ENCODE measurements at places on chromosomes 1 and 21. TPM values are rescaled to one million over a fixed set of nuclear protein-coding genes. Genes with fewer than 3 reads are reported as not detected.
A peak's percentile ranks its signal among the peaks of the same experiment; 100 is the strongest.

The RGS4 gene
- 14.1 TPM for total RNA-seq

The ERG gene
- total RNA-seq, result 33.4 TPM

The ADAMTS5 gene
- total RNA-seq, result 52.2 TPM

The A3GALT2 gene
- not detected for total RNA-seq

The NENF gene
- 48.6 TPM for total RNA-seq

DNA sequence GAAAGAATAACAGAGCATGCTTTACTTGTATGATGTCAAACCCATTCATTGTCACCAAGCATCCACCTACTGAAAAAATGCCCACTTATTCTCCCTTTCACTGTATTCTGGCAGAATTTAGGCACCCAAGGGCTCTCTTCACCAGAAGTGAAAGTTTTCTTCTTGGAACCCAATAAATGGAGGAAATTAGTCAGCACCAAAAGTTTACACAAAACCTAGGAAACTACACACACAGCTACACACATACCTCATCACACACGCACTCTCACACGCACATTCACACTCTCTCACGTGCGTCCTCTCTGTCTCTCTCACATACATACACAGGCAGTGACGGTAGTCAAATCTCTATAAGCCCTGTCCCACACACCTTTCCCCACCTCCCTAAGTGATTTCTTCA is 37.6 kb downstream of the MCOLN2 start:
- peaks cover 17% of the 10 kb centered on the region for H3K27me3 ChIP-seq
- DNase-seq, result no peak
- peaks cover 22% of the 10 kb centered on the region for H3K4me1 ChIP-seq
- no peak overlapping the region for H3K27ac ChIP-seq
- peaks cover 2% of the 10 kb centered on the region for H3K36me3 ChIP-seq

GRCh38 chr1:53349369-53349835 is 21.5 kb upstream of the LRP8 start:
- H3K4me1 ChIP-seq, result no peaks in the 10 kb centered on the region
- peaks cover 2% of the 10 kb centered on the region for H3K27me3 ChIP-seq
- H3K36me3 ChIP-seq, result no peaks in the 10 kb centered on the region
- H3K4me3 ChIP-seq, result no peak overlapping the region
- no peak for DNase-seq
- H3K27ac ChIP-seq, result no peak overlapping the region

DNA sequence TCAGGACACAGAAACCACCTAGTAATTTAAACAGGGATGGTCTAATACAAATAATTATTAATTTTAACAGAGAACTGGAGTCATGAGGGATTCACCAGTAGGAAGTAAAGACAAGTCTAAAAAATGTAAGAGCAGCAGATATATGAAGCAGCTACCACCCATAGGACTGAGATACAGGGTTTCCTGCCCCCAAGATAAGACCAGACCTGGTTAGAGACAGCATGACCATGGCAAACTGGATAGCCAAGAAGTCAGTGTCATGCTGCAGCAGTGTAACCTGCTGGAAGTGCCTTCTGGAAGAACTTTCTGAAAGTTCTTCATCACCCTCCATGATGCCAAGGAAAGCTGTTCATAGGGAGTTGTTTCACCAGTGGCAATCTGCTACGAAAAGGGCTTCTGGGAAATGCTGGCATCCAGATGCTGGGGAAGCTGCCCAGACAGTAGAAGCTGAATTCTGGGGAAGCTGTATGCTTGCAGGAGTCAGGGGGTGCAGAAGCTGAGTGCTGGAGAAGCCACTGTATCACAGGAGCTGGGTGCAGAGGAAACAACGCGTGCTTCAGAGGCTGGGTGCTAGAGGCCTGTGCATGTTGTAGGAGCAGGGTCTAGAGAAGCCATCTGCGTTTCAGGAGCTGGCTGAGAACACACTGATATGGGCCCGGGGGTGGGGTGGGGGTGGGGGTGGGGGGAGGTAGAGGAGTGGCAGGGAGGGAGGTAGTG is 356.4 kb downstream of the DISC1 start:
- H3K36me3 ChIP-seq, result no peaks in the 10 kb centered on the region
- H3K4me1 ChIP-seq, result peaks cover 5% of the 10 kb centered on the region
- no peak for DNase-seq
- no peak overlapping the region for H3K4me3 ChIP-seq
- no peak overlapping the region for H3K27ac ChIP-seq

DNA sequence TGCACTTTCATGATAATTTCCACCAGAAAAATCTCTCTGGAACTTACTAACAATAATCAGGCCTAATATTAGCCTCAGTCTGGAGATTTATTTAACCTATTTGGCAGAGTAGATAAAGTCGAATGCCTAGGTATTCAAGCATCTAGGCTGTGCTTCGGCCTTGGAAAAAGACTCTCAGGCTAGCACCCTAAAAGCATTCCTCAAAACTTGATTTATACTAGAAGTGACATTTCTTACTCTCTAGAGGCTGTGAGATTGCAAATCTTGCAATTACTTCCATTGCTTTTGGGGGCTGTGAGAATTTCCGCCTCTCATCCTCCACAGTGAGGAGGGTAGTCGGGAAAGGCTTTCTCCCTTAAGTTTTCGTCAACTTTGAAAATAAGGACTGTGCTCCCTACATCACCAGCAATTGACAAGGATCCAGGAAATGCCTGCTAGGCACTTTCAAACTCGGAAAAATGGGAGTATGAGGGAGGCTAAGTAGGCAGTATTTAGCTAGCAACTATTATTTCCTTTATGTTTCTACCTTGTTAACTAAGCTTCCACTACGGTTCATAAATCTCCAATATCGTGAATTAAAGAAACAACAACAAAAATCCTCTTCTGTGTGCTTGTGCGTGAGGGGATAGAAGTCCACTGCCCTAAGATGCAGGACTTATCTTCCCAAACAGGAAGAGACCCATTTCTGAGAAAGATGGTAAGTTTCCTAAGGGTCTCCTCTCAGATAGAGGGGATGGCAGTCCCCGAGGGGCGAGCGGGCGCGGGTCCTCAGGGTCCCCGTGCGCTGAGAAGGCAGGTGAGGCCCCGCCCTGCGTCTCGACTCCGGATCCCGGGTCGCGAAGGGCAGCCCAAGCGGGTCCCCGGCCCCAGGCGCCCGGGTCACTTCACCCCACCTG is 1.1 kb upstream of the LMO4 start:
- H3K4me1 ChIP-seq, result peaks cover 24% of the 10 kb centered on the region
- no peaks in the 10 kb centered on the region for H3K27me3 ChIP-seq
- H3K36me3 ChIP-seq, result no peaks in the 10 kb centered on the region
- DNase-seq, result no peak
- peak overlapping the region; percentile 89 for H3K27ac ChIP-seq

GRCh38 chr1:194930132-194930531 is 1678.1 kb downstream of the KCNT2 start:
- no peak for DNase-seq
- no peaks in the 10 kb centered on the region for H3K36me3 ChIP-seq
- no peak overlapping the region for H3K4me3 ChIP-seq
- H3K27ac ChIP-seq, result no peak overlapping the region
- H3K4me1 ChIP-seq, result no peaks in the 10 kb centered on the region

DNA sequence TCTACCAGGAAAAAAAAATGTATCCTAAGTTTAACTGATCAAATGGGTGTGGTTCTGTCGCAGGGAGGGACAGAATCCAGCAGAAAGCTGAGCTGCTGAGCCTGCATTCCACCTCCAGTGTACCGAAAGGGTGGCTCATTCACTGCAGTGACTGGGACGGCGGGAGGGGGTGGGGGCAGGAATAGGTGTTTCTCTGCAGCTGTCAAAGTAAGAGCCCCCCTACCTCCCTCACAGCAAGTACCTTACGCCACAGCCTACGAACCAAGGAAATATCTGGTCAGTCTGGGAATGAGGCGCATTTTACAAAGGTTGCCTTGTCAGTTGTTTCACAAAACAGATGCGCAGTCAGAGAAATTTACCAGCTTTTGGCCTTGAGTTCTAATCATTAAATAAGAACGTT is 1.7 kb downstream of the S100B start:
- no peak for DNase-seq
- H3K4me3 ChIP-seq, result peak overlapping the region; percentile 10
- H3K4me1 ChIP-seq, result peaks cover 30% of the 10 kb centered on the region
- no peaks in the 10 kb centered on the region for H3K36me3 ChIP-seq
- H3K27me3 ChIP-seq, result no peaks in the 10 kb centered on the region

DNA sequence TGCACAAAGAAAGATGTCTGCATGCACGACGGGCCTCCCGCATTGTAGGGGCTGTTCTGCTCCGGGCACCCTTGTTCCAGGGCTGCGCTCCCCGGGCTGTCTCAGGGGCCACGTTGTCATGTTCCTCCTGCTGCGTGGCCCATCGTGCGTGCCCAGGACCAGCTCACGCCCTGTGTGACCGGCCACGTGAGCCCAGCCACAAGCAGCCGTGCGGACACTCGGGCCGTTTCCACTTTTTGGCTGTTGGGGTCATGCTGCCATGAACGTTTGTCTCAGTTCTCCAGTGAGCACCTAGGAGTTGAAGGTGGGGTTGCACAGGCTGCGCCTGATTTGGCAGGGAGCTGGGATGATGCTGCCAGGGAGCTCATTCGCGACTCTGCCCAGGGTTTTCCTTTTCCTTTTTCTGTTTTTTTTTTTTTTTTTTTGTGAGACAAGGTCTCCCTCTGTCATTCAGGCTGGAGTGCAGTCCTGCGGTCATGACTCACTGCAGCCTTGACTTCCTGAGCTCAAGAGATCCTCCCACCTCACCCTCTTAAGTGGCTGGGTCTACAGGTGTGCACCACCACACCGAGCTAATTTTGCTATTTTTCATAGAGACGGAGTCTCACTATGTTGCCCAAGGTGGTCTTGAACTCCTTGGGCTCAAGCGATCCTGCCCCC is 17.4 kb downstream of the PDXK start:
- H3K27me3 ChIP-seq, result no peaks in the 10 kb centered on the region
- DNase-seq, result no peak
- H3K27ac ChIP-seq, result no peak overlapping the region
- peaks cover 12% of the 10 kb centered on the region for H3K36me3 ChIP-seq
- peaks cover 47% of the 10 kb centered on the region for H3K4me1 ChIP-seq

DNA sequence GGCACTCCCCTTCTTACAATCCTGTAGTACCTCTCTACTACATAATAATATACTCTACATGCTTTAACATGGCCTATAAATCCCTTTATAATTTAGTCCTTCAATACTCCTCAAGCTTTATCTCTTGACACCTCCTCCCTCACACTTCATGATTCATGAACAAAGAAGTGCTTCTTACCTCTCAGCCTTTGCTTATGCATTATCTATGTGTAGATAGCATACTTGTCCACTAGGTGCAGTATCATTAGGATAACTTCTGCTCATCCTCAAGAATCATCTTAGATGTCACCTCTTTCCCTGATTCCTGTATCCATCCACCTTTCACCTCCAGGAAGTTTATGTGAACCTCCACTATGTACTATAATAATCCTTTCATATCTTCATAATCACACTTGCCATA is 74.4 kb downstream of the COL24A1 start:
- H3K27me3 ChIP-seq, result peaks cover 10% of the 10 kb centered on the region
- no peak overlapping the region for H3K27ac ChIP-seq

GRCh38 chr1:234707641-234708040 is 97.7 kb upstream of the IRF2BP2 start:
- H3K27me3 ChIP-seq, result peaks cover 3% of the 10 kb centered on the region
- peaks cover 2% of the 10 kb centered on the region for H3K36me3 ChIP-seq
- H3K4me1 ChIP-seq, result peaks cover 10% of the 10 kb centered on the region
- no peak overlapping the region for H3K4me3 ChIP-seq
- no peak overlapping the region for H3K27ac ChIP-seq

- peaks cover 38% of the 10 kb centered on the region for H3K4me1 ChIP-seq
Observed at GRCh38 chr1:24119859-24120756, 8.2 kb upstream of the MYOM3 start.

DNA sequence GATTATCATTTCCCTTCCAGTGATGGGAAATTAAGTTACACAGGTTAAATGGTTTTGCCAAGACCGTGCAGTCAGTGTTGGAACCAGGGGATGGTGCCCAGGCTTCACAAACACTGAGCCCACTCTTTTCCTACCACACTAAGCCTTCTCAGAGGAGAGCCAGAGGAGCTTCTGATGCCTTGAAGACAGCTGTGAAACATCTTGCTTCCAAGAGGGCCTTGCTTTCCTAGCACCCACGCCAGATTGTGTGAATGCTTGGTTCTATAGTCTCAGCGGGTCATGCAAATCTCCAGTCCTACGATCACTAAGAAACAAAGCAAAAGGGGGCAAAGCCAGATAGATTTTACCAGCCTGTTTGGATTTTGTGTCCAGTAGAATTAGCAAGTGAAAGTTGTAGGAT is 187.5 kb downstream of the DHRS3 start:
- no peak for DNase-seq
- no peaks in the 10 kb centered on the region for H3K27me3 ChIP-seq
- peaks cover 17% of the 10 kb centered on the region for H3K36me3 ChIP-seq
- no peak overlapping the region for H3K4me3 ChIP-seq
